Lung (tissue), 17 donors: ENCODE measurements at places on chromosomes 5 and 9. TPM values are rescaled to one million over a fixed set of nuclear protein-coding genes. Genes with fewer than 3 reads are reported as not detected.
A peak's percentile ranks its signal among the peaks of the same experiment; 100 is the strongest.

- no peaks in the 10 kb centered on the region for H3K4me1 ChIP-seq
- H3K36me3 ChIP-seq = peaks cover 6% of the 10 kb centered on the region
- no peaks in the 10 kb centered on the region for H3K27me3 ChIP-seq
- no peak overlapping the region for H3K27ac ChIP-seq
These were observed 18.7 kb upstream of the PTPDC1 start for GRCh38 chr9:94065535-94065961.

DNA sequence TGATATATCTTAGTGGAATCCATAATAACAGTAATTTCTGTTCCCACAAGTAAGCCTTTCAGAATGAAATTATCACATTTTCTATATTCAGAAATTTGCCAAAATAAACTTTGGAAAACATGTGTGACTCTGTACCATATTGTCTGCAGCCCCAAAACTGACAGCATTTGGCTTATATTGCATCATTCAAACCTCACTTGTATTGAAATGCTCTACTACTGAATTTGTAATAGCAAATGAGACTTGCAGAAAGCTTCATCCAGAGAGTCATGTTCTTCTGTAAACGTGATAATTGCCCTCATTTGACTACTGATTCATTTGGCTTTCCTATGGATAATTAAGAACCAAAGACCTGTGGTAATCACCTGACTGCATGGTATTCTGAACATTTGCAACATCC is 1249.5 kb upstream of the CDH18 start:
- no peaks in the 10 kb centered on the region for H3K27me3 ChIP-seq
- no peak for DNase-seq
- no peaks in the 10 kb centered on the region for H3K36me3 ChIP-seq
- no peak overlapping the region for H3K4me3 ChIP-seq
- no peak overlapping the region for H3K27ac ChIP-seq
- H3K4me1 ChIP-seq = no peaks in the 10 kb centered on the region

DNA sequence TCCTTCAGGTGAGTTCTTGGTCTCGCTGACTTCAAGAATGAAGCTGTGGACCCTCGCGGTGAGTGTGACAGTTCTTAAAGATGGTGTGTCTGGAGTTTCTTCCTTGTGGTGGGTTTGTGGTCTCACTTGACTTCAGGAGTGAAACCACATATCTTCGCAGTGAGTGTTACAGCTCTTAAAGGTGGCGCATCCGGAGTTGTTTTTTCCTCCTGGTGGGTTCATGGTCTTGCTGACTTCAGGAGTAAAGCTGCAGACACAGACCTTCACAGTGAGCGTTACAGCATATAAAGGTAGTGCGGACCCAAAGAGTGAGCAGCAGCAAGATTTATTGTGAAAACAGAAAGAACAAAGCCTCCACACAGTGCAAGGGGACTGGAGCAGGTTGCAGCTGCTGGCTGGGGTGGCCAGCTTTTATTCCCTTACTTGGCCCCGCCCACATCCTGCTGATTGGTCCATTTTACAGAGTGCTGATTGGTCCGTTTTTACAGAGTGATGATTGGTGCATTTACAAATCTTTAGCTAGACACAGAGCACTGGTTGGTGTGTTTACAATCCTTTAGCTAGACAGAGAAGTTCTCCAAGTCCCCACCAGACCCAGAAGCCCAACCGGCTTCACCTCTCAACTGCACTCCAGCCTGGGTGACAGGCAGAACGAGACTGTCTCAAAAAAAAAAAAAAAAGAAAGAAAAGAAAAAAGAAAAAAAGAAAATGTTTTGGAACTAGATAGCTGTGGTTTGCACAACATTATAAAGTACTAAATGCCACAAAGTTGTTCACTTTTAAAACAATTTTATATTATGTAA is 9.1 kb upstream of the ERMP1 start:
- no peaks in the 10 kb centered on the region for H3K4me1 ChIP-seq
- no peaks in the 10 kb centered on the region for H3K27me3 ChIP-seq
- no peak for DNase-seq
- H3K4me3 ChIP-seq = no peak overlapping the region

DNA sequence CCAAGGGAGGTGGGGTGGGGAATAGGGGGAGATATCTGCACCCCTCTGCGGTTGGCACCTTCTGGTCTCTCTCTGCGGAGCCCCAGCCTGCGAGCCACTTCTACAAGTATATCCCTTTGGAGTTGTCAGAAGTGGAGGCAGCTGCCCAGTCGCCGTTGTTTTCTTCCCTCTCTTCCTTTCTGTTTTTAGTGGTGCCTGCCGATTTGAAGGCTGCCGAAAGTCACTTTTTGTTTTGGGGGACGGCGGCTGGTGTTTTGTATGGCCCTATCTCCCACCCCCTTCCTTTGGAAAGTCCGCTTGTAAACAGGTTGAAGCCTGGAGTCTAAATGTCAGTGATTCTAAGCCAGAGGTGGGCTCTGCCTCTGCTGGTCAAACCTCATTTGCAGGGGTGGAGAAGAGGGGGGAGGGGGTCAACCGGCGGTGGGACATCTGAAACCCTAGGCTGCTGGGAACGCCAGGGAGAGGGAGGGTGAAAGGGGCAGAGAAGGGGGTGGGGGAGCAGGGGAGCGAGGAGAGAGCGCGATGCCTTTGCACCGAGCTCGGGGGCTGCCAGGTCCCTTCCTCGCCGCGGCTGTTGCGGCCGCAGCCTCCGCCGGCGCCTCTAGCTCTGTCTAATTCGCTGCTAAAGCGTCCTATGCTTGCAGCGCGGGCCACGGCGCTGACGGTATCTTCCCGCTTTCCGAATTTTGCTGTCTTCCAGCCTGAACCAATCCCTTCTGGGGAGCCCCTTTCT is at the start of gene FGF10:
Gene FGF10 (minus strand): TSS at position 331 of the 733 bp plus-strand sequence. CDS start 738 bp downstream, outside the sequence.
- peak; percentile 84 for DNase-seq
- H3K27me3 ChIP-seq = peaks cover 4% of the 10 kb centered on the region
- no peaks in the 10 kb centered on the region for H3K36me3 ChIP-seq

GRCh38 chr9:68904454-68904853 is 109.5 kb downstream of the PRKACG start:
- no peaks in the 10 kb centered on the region for H3K36me3 ChIP-seq

- no peak overlapping the region for H3K4me3 ChIP-seq
- peaks cover 4% of the 10 kb centered on the region for H3K4me1 ChIP-seq
- no peaks in the 10 kb centered on the region for H3K36me3 ChIP-seq
- peak; percentile 39 for DNase-seq
- H3K27ac ChIP-seq = no peak overlapping the region
These were observed 617.0 kb upstream of the CDH18 start for GRCh38 chr5:20604992-20605391.

The IFNA13 gene
- not detected for total RNA-seq
